Stimulated activated CD4-positive, alpha-beta T cell treated with anti-CD3 and anti-CD28 coated beads, Interleukin-1b, Interleukin-23, amount 100 ng/mL, for 4 hours (primary cell): ENCODE measurements at places on chromosomes 4 and X.

- peak; percentile 19 for DNase-seq
Measured at GRCh38 chrX:103687696-103688201, 1.2 kb upstream of the MORF4L2 start.

GRCh38 chrX:69268611-69269010, 103.4 kb upstream of the PJA1 start:
- no peak for DNase-seq

GRCh38 chrX:132489578-132490419, 961 bp upstream of the MBNL3 start:
- DNase-seq, result peak; percentile 23

DNA sequence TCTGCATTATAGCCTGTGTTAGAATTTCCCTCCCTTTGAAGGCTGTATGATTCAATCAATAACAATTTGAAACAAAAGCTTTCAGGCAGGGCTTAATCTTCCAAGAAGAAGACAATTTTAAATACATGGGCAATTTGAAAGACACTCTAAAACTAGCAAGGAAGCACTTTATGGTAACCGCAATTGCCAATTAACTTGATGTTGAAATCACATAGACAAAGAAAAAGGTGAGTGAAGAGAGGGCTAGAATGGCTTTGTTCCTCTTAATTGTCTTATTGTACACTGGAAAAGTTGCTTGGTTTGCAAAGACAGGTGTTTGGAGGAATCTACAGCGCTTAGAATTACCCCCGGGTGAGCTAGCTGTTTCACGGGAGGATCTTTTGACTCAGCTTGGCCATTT, 74.4 kb upstream of the PRKX start:
- no peak for DNase-seq

- DNase-seq, result no peak
Measured at GRCh38 chr4:41181037-41181436, 33.3 kb downstream of the APBB2 start.

- no peak for DNase-seq
Measured at GRCh38 chr4:84035568-84035967, 463.5 kb downstream of the NKX6-1 start.

- DNase-seq, result no peak
Measured at GRCh38 chr4:100651499-100652175, 133.8 kb upstream of the EMCN start.

DNA sequence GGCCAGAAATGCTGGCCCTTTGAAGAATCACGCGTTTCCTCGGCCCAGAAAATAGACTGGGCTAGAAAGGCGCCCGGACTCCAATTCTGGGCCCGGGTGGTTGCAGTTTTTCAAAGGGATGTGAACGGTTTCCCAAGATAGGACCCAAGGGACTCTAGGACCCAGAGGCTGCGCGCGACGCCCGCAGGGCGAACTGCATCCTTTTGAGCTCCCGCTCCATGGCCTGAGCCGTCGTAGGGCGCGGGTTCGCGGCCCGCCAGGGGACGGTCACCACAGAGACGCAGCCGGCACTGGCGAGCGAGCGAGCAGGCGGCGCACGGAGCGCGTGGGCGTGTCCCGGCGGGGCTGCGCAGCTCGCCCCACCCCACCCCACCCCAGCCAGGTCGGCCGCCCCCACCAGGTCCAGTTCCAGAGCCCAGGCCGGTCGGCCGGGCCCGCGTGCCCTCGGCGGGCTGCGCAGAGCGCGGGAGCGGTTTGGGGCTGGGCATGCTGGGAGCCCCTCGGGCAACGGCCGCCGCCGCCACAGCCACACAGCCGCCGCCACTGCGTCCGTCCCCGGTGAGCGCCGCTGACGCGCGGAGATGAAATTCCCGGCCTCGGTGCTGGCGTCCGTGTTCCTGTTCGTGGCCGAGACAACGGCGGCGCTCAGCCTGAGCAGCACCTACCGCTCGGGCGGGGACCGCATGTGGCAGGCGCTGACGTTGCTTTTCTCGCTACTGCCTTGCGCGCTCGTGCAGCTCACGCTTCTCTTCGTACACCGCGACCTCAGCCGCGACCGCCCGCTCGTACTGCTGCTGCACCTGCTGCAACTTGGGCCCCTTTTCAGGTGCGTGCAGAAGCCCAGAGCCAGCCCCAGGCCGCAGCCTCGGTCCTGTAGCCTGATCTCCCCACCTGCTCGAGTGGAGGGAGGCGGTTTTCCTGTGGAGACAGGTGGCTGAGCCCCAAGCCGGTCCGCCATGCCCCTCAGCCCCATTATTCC, at the start of gene XK:
TSS of gene XK (plus strand) at position 411 of the 979 bp plus-strand sequence. CDS start at position 582, 171 bp downstream.
- DNase-seq, result no peak

- no peak for DNase-seq
Measured at GRCh38 chr4:137455647-137456321, 76.5 kb downstream of the PCDH18 start.
